Kidney (tissue), 22 donors: ENCODE measurements at places on chromosomes 2 and 18.

DNA sequence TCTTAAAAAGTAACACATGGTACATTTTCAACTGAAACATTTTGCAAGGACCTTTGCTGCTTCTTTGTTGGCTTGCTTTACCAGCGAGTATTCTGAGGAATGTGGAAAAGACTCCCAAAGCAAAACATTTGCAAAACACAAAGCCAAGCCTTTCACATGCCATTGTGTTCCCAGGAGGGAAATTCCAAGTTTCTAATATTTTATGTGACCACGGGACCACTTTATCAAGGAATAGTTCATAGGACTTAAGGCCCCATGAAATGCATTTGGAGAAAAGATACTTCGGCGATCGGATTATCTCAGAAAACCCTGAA is 26.2 kb downstream of the CYP27C1 start:
- peak; percentile 60 for DNase-seq

GRCh38 chr2:190670182-190670946 is 21.5 kb downstream of the NAB1 start:
- DNase-seq, result no peak

DNA sequence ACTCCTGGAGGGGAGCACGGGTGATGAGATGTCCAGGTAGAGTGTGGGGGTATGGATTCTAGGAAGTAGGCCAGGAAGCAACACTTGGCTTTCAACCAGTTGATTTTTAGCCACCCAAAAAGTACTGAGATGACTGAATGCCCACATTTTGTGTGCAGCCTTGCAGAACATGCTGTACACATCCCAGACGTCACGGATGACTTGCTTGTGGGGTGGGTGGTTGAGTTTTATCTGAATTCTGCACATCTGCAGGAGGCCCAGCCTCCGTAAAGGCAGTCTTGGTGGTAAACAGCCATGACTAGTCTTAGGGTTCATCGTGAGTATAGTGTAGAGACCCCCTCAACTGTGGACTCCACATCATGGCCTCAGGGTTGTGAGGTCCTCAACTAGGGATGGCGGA is 53.3 kb upstream of the CCDC195 start:
- DNase-seq, result no peak

DNA sequence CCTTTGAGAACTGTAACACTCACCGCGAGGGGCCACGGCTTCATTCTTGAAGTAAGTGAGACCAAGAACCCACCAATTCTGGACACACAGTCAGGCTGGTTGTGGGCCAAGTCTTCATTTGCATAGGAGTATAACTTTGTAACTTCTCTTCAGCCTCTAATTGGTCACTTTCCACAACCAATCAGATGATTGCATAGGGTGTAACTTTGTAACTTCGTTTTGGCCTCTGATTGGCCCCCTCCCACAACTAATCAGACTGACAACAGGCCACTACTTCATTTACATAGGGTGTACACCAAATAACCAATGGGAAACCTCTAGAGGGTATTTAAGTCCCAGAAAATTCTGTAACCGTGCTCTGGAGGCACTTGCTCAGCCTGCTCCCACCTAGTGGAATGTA is 77.5 kb upstream of the TCF4 start:
- DNase-seq, result no peak

- no peak for DNase-seq
These were observed 27.4 kb upstream of the CHAC2 start for GRCh38 chr2:53740170-53740569.
